ENCODE measurements at places on chromosomes 3 and 15. TPM values are rescaled to one million over a fixed set of nuclear protein-coding genes. Genes with fewer than 3 reads are reported as not detected.

Gene UBA3
- 79.0 TPM for total RNA-seq

DNA sequence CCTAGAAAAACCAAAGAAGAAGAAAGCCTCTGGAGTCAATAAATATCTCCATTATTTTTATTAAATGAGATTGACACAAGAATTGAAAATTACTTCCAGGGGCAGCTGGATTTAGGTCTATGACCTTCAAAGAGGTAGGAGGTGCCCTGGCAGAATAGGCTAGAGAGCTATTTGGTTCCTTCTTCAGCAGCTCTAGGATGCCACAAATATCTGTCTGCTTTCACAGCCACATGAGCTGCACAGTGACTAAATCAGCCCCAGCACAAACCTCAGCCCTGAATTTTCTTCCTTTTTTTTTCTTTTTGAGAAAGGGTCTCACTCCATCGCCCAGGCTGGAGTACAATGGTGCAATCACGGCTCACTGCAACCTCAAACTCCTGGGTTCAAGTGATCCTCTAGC lies 223.5 kb downstream of the ABHD5 start:
- H3K27ac ChIP-seq, result no peak overlapping the region
- peaks cover 2% of the 10 kb centered on the region for H3K4me1 ChIP-seq
- no peak for DNase-seq
- no peaks in the 10 kb centered on the region for H3K36me3 ChIP-seq
- H3K4me3 ChIP-seq, result no peak overlapping the region
- H3K27me3 ChIP-seq, result no peaks in the 10 kb centered on the region

GRCh38 chr3:115624029-115624741 lies 875 bp downstream of the GAP43 start:
- DNase-seq, result no peak
- H3K4me3 ChIP-seq, result no peak overlapping the region
- peaks cover 41% of the 10 kb centered on the region for H3K27me3 ChIP-seq
- no peaks in the 10 kb centered on the region for H3K36me3 ChIP-seq

DNA sequence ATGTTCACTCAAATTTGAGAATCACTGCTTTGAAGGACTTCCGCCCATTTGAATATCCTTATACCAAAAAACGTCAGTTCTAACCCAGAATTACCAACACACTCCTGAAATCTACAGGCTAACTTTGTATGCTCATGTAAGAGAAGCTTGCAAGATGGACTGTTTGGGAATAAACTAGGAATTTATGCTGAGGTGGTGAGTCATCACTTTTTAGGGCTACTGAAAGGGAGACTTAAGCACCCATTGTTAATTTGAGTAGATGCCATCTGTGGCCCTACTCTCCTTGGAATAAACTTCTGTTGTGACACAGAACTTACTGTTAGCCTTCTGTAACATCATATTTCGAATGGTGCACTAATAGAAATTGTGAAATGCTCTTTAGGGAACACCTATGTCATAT lies 74.6 kb downstream of the FGF12 start:
- H3K4me3 ChIP-seq, result no peak overlapping the region
- no peak for DNase-seq
- H3K27me3 ChIP-seq, result peaks cover 1% of the 10 kb centered on the region
- no peak overlapping the region for H3K27ac ChIP-seq
- no peaks in the 10 kb centered on the region for H3K36me3 ChIP-seq

DNA sequence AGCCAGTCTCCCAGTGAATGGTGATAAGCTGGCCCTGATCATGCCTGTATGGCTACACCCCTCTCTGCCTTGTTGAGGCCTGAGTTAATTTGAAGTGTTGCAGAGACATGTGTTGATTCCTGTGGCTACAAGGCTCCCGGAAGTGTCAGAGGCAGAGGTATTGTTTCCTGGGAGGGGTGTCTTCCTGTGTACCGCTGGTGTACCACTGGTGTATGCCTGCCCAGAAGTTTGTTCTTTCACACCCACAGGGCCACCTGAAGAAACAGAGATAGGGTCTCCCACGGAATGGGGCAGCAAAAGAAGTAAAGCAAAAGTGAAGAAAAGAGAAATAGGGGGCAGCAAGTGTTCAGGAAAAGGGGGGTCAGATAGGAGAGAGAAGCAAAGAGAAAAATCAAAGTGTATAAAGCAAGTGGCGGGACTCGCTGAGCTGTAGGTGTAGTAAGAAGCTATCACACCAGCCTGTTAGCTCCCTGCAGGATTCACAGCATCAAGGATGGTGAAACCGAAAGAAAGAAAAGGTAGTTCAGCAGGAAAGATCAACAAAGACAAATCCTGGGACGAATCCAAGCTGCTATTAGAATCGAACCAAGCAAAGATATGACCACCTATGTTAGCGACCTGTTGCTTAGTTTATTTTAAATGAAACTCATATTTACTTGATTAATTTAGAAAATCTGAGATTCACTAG lies 36.6 kb upstream of the CD47 start:
- peaks cover 49% of the 10 kb centered on the region for H3K36me3 ChIP-seq
- peaks cover 77% of the 10 kb centered on the region for H3K4me1 ChIP-seq
- peak; percentile 77 for DNase-seq
- H3K27me3 ChIP-seq, result no peaks in the 10 kb centered on the region

DNA sequence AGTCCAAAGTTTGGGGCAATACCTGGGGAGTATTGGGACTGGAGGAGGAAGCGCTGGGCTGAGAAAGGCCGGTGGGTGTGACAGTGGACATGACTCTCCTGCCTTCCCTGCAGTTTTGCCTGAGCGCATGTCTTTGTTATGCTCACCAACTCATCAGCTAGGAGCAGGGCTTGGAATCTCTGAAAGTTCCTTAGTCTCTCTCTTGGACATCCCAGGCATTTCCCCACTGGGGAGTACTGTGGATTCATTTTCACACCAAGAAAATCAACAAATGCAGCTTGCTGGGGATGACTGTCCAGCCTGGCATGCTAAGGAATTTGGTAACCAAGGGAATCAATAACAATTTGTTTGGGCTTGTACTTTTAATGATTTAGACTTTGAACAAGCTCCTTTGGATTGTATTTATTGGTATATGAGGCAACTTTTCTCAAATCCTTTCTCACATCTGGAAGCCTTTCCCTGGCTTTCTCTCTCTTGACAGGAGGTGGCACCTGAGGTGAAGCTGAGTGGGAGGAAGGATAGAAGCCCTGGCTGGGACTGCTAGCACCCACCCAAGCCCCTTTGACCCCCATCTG lies 48.5 kb upstream of the CHST2 start:
- no peaks in the 10 kb centered on the region for H3K36me3 ChIP-seq
- H3K4me3 ChIP-seq, result no peak overlapping the region
- H3K27ac ChIP-seq, result no peak overlapping the region

Gene CCDC39
- total RNA-seq, result not detected

Gene FBXL22
- total RNA-seq, result 0.48 TPM

Gene RAD51
- 67.1 TPM for total RNA-seq

DNA sequence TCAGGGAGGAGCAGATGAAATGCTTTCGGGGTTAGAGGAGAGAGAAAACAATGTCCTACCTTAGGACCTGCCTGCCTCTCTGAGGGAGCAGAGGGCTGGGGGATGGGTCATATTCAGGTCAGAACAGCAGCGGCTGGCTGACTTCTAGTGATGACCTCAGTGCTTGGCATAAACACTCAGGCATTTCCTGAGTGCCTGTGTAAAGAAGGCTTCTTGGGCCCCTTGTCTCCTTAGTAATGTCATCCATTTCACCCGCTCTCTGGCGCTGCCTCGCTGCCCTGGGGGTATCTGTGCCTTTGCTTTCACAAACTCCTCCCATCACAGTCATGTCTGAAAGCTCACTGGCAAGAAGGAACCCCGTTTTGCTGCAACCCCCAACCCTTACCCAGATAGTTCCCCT lies 82.9 kb upstream of the GSK3B start:
- no peak overlapping the region for H3K27ac ChIP-seq
- H3K27me3 ChIP-seq, result peaks cover 2% of the 10 kb centered on the region
- no peak overlapping the region for H3K4me3 ChIP-seq
- no peaks in the 10 kb centered on the region for H3K4me1 ChIP-seq

- no peak overlapping the region for H3K27ac ChIP-seq
- H3K36me3 ChIP-seq, result no peaks in the 10 kb centered on the region
- no peaks in the 10 kb centered on the region for H3K4me1 ChIP-seq
- H3K4me3 ChIP-seq, result no peak overlapping the region
- DNase-seq, result no peak
These were observed 71.4 kb upstream of the PCSK6 start for GRCh38 chr15:101560722-101561583.

GRCh38 chr3:16665282-16665741 lies 60.1 kb upstream of the DAZL start:
- H3K4me3 ChIP-seq, result no peak overlapping the region
- DNase-seq, result no peak
- no peaks in the 10 kb centered on the region for H3K4me1 ChIP-seq
- H3K36me3 ChIP-seq, result no peaks in the 10 kb centered on the region

Gene LSAMP
- total RNA-seq, result not detected

DNA sequence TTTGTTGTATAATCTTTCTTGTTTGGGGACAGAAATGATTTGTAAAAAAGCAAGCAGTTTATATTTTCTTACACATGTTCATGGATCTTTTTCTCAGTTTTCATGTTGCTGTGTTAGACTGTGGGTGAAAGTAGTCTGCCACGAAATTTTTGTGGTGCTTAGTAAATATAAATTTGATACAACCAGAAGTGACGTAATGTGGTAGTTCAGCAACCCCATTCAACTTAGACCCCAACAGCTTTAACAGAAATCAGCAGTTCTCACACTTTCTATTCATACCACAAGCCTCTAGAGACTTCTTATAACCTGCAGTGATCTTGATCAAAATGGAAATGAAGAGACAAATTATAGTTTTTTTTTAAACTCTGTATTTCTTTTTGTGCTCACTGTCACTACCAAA lies 120.2 kb upstream of the IGSF10 start:
- H3K27me3 ChIP-seq, result peaks cover 1% of the 10 kb centered on the region
- H3K36me3 ChIP-seq, result no peaks in the 10 kb centered on the region
- no peak for DNase-seq

- DNase-seq, result peak; percentile 81
- H3K36me3 ChIP-seq, result no peaks in the 10 kb centered on the region
- peaks cover 5% of the 10 kb centered on the region for H3K27me3 ChIP-seq
These were observed 9.6 kb upstream of the PSMD2 start for GRCh38 chr3:184289426-184289938.

All from activated CD4-positive, alpha-beta memory T cell treated with anti-CD3 and anti-CD28 coated beads for 36 hours (primary cell).